GM23338 (cell line): ENCODE measurements at places on chromosomes 2 and 18. TPM values are rescaled to one million over a fixed set of nuclear protein-coding genes. Genes with fewer than 3 reads are reported as not detected.

- no peak overlapping the region for H3K27ac ChIP-seq
- no peaks in the 10 kb centered on the region for H3K4me1 ChIP-seq
- no peak overlapping the region for H3K4me3 ChIP-seq
Measured at GRCh38 chr18:23307567-23308295, 145.4 kb upstream of the RIOK3 start.

Gene VAMP5
- total RNA-seq, result 0.87 and 2.6 TPM in 2 replicates

DNA sequence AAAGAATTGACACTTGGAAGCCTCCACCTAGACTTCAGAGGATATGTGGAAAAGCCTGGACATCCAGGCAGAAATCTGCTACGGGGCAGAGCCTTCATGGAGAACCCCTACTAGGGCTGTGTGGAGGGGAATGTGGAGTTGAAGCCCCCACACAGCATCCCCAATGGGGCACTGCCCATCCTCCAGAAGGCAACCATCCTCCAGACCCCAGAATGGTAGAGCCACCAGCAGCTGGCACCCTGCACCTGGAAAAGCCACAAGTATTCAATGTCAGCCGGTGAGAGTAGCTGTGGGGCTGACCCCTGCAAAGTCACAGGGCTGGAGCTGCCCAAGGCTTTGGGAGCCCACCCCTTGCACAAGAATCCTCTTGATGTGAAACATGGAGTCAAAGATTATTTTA lies 53.6 kb upstream of the SNTG2 start:
- no peaks in the 10 kb centered on the region for H3K27me3 ChIP-seq
- H3K4me1 ChIP-seq, result peaks cover 1% of the 10 kb centered on the region
- no peak overlapping the region for H3K27ac ChIP-seq
- H3K36me3 ChIP-seq, result no peaks in the 10 kb centered on the region; the same call in none of the 2 replicates
- DNase-seq, result no peak

- DNase-seq, result no peak
- H3K27me3 ChIP-seq, result no peaks in the 10 kb centered on the region
- no peak overlapping the region for H3K4me3 ChIP-seq
- no peak overlapping the region for H3K27ac ChIP-seq
Measured at GRCh38 chr2:38168710-38169480, 92.9 kb upstream of the CYP1B1 start.

DNA sequence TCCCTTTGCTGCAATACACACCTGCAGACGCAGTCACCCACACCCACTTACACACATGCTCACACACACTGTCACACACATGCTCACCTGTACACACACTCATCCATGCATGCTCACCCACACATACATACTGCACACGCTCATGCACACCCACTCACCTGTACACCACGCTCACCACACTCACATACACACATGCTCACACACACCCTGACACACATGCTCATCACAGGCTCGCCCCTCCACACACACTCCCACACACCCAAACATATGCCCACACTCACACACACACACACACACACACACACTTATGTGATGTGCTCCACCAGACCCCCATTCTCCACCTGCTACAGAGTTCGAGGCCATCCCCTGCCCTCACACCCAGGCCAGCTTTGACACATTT lies 22.8 kb upstream of the CREG2 start:
- H3K27ac ChIP-seq, result no peak overlapping the region
- H3K36me3 ChIP-seq, result no peaks in the 10 kb centered on the region
- no peak overlapping the region for H3K4me3 ChIP-seq

GRCh38 chr2:109721135-109721534 lies 73.0 kb upstream of the RGPD5 start:
- H3K4me3 ChIP-seq, result no peak overlapping the region
- DNase-seq, result no peak
- no peaks in the 10 kb centered on the region for H3K36me3 ChIP-seq
- H3K4me1 ChIP-seq, result no peaks in the 10 kb centered on the region
- H3K27me3 ChIP-seq, result no peaks in the 10 kb centered on the region

Gene ABCG8
- 0.31 and 0.35 TPM in 2 replicates for total RNA-seq

Gene NT5C1B
- not detected in 2 replicates for total RNA-seq

DNA sequence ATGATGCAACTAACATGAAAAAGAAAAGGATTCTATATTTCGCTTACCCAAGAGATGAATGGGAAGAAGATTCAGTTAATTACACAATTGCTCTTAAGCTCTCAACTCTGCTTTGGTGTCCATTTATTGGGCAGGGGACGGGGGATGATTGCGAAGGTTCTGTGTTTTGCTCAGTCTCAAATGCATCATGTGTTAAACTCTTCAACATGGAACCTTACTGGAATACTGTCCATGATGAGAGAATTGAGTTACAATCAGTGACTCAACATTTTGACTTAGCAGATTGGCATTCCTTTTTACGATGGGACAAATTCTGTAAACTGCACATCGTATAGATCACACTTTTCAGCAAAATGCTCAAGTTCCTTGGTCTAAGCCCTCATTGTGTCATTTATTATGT lies 135.6 kb downstream of the RBMS1 start:
- H3K4me3 ChIP-seq, result no peak overlapping the region
- H3K4me1 ChIP-seq, result peaks cover 29% of the 10 kb centered on the region
- H3K27ac ChIP-seq, result no peak overlapping the region
- no peaks in the 10 kb centered on the region for H3K36me3 ChIP-seq
- no peak for DNase-seq

DNA sequence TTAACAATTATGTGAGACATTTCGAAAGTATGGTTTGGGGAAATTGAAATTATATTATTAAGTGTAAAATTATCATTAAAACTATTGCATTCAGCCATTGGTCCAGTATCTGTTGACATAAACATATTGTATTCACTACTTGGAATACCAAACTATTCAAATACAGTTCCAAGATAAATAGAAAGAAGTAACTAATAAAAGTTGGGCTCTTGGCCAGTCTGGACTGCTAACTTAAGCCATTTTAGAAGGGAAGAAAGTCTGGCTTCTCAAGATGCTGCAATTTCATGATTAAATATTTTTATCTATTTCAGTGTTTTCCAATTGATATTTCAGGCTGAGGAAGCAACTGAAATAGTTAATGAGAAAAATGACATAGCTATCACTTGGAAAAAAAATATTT lies 109.8 kb upstream of the CHRNA1 start:
- peaks cover 33% of the 10 kb centered on the region for H3K4me1 ChIP-seq
- H3K27ac ChIP-seq, result no peak overlapping the region
- no peaks in the 10 kb centered on the region for H3K27me3 ChIP-seq
- no peak overlapping the region for H3K4me3 ChIP-seq

DNA sequence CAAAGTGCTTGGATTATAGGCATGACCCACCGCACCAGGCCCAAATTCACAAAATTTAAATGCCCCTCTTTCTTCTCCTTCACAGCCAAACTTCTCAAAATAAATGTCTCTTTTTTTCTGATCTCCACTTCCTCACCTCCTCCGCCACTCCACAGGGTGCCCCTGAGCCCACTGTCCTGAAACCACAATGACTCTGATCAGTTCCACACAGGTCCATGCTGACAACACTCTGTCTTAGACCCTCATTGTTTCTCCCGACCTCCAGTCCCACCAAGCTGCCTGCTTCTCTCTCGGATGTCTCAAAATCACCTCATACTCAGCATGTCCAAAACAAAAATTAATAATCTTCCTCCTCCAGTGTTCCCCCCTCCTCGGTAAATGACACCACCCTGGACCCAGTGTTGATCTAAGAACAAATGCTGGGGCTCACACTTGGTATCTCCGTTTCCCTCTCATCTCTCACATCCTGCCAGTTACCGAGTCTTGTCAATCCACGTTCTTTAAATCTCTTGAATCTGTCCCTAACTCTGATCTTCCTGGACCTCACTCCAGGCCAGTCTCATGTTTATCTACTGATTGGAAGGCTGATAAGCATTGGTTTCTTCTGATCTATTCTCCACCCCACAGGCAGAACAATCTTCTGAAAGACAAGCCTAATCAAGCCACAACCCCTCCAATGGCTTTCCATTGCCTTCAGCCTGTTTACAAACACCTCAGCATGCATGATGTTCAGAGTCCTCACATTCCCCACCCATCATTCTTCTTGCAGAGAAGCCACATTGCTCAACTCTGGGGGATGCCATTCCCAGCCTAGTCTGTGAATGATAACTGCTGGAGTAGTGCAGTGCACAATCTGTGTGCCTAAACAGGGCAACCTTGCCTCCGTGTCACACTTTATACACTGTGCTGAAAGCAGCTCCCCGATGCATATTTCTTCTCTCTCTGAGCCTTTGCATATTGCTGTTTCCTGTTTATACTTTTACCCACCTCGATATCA lies 12.4 kb upstream of the ANKRD44 start:
- DNase-seq, result peak; percentile 16
- H3K4me1 ChIP-seq, result no peaks in the 10 kb centered on the region
- no peaks in the 10 kb centered on the region for H3K36me3 ChIP-seq
- no peaks in the 10 kb centered on the region for H3K27me3 ChIP-seq
- H3K27ac ChIP-seq, result no peak overlapping the region

- no peaks in the 10 kb centered on the region for H3K36me3 ChIP-seq
- no peak overlapping the region for H3K27ac ChIP-seq
- no peaks in the 10 kb centered on the region; the same call in 1 of the 2 replicates for H3K4me1 ChIP-seq
- H3K4me3 ChIP-seq, result no peak overlapping the region
- H3K27me3 ChIP-seq, result no peaks in the 10 kb centered on the region
Measured at GRCh38 chr2:20595439-20596192, 55.3 kb downstream of the HS1BP3 start.

Gene PDE11A
- 0.73 and 1.7 TPM in 2 replicates for total RNA-seq

- no peaks in the 10 kb centered on the region for H3K36me3 ChIP-seq
- peak overlapping the region; percentile 84 for H3K27ac ChIP-seq
- peak; percentile 27 for DNase-seq
- H3K4me1 ChIP-seq, result peaks cover 20% of the 10 kb centered on the region
Measured at GRCh38 chr2:121803503-121803902, 48.1 kb downstream of the TSN start.

Gene COL4A3
- total RNA-seq, result 1.2 and 3.5 TPM in 2 replicates

Gene CCDC102B
- total RNA-seq, result 0.16 and 1.3 TPM in 2 replicates

DNA sequence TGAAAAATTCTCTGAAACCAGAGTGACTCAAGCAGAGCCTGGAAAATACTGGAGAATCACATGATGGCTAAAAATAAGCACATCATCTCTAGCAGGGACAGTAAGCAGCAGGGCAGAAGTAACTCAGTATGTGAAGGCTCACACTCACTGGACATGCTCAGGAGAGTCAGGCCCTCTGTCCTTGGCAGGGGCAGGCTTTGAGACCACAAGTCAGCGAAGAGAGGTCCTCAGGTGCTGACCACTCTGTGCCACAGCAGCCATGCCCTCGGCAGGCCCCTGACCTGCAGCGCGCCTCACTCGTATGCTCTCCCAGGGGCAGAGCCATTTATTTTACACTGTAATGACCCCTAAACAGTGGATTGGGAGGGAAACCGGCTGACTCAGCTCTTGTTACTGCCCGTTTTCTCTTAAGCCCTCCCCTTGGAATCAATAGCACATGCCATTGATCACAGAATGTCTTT lies 76.8 kb downstream of the MAPRE2 start:
- no peaks in the 10 kb centered on the region for H3K36me3 ChIP-seq
- H3K4me3 ChIP-seq, result no peak overlapping the region
- H3K4me1 ChIP-seq, result no peaks in the 10 kb centered on the region
- H3K27ac ChIP-seq, result no peak overlapping the region
- no peak for DNase-seq

DNA sequence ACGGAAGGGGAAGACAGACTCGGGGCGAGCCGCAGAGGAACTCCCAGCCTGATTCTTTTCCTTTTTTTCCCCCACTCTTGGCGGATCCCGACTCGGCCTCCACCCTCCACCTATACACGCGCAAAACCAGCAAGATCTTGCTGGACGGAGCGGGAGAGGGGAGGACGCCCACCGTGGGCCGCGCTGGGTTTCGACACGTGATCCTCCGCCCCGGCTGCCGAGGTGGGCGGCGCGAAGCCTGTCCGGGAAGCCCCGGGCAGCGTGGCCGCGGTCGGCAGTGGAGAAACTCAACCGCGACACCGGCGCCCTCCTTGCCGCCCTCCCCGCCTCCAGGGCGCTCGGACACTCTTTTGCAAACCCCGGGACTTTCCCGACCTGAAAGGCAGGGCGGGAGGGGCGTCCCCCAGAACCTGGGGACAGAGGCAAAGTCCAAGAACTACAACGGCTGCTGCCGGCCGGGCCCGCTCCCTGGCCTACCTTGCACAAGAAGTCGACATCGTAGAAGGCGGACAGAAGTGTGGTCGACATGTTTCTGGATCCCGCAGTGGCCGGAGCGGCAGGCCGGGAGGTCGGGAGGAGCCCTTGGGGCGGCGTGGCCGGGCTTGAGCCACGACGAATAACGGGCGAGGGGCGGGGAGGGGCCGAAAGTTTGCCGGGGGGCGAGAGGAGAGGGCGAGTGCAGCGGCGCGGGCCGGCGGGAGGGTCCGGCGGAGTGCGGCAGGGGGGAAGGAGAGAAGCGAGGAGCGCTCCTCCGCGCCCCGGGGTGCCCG lies 433 bp downstream of the ZFP36L2 start:
- peak; percentile 56 for DNase-seq
- peaks cover 15% of the 10 kb centered on the region; the same call in 1 of the 2 replicates for H3K36me3 ChIP-seq
- H3K27ac ChIP-seq, result peak overlapping the region; percentile 88; the same call in 1 of the 2 replicates

DNA sequence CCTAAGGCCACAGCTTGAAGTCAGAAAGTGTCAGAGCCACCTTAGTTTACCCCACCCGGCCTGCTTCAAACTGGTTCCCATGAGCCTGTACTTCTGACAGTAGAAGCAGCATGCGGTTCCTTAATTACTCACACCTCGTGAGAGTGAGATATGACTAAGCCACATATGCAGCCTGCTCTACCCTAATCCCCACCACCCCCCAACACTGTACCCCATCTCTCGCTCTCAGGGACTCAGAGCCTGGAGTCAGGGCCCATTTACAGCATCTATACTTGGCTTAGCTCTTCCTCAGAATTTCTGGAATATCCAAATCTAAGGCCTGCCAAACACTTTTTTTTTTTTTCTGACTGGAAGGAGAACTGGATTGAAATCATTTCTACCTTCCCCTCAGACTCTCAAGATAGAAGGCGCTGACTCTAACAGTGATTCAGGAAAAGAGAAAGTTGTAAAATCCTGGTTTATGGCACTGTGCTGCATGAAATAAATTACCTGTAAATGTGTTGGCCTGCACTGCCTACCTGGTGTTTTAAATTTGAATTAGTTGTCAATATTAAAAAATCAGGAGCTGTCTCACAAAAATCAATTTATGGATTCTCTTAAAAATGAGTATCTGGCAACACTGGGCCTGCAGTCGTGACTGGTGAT lies 360.0 kb downstream of the RND3 start:
- no peaks in the 10 kb centered on the region; the same call in 1 of the 2 replicates for H3K4me1 ChIP-seq
- H3K27me3 ChIP-seq, result no peaks in the 10 kb centered on the region
- H3K36me3 ChIP-seq, result no peaks in the 10 kb centered on the region
- no peak overlapping the region for H3K4me3 ChIP-seq
- H3K27ac ChIP-seq, result no peak overlapping the region

DNA sequence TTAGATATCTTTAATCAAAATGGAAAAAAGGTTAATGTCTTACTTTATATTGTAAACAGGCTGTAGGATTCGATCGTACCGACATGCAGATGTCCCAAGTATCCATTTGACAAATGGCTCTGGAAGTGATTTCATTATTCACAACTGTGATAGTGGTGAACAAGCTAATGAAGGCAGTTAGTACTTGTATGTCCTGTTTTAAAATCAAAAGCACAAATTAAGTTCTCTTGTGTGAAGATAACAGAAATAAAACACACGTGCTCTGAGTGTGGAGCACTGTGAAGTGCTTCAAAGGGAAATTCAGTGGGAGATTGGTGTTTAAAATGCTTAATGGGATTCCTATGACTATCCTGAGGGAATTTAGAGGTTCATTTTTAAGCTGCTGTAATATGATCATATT lies 8.6 kb upstream of the LRP1B start:
- H3K36me3 ChIP-seq, result no peaks in the 10 kb centered on the region
- no peak overlapping the region for H3K4me3 ChIP-seq
- no peak for DNase-seq
- H3K4me1 ChIP-seq, result no peaks in the 10 kb centered on the region
- no peaks in the 10 kb centered on the region for H3K27me3 ChIP-seq

Gene GALR1
- 0.74 and 1.1 TPM in 2 replicates for total RNA-seq
